Stimulated activated CD8-positive, alpha-beta memory T cell treated with anti-CD3 and anti-CD28 coated beads, Interleukin-15, amount 100 ng/mL, for 4 hours (primary cell): ENCODE measurements at places on chromosomes 3 and 15.

GRCh38 chr3:170572665-170573253 is 13.1 kb downstream of the SLC7A14 start:
- DNase-seq: no peak

DNA sequence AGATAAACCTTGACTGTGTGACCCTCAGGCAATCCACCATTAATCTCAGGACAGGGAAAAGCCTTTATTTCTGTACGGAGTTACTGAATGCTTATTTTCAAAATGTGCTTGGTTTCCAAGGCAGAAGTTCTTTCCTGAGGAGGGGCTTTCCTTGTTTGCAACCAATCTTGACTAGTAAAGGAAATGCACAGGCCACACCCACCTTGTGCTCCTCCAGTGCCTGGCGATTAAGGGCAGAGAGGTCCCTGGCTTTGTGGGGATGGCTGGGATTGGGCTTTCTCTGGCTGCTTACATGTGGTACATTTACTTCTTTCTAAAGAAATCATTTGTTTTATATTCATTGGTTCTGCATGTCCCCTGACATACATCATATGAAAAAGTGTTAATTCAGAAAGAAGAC is 47.8 kb downstream of the ZNF621 start:
- DNase-seq: no peak

- no peak for DNase-seq
Measured at GRCh38 chr3:106343811-106344210, 475.0 kb upstream of the CBLB start.

GRCh38 chr3:196431181-196432136 is 768 bp downstream of the UBXN7 start:
- peak; percentile 0 for DNase-seq

- no peak for DNase-seq
Measured at GRCh38 chr15:77042955-77043920, 27.7 kb downstream of the TSPAN3 start.

- no peak for DNase-seq
Measured at GRCh38 chr15:57732526-57733331, 26.2 kb downstream of the POLR2M start.

GRCh38 chr15:75034615-75035014 is 11.2 kb downstream of the PPCDC start:
- no peak for DNase-seq

- no peak for DNase-seq
Measured at GRCh38 chr15:90750186-90750585, 33.0 kb downstream of the BLM start.

- DNase-seq: no peak
Measured at GRCh38 chr3:136334209-136334608, 84.1 kb downstream of the PCCB start.

- DNase-seq: no peak
Measured at GRCh38 chr3:99808163-99808794, 9.4 kb upstream of the CMSS1 start.

- no peak for DNase-seq
Measured at GRCh38 chr3:178850450-178851190, 221.0 kb downstream of the ZMAT3 start.

- DNase-seq: no peak
Measured at GRCh38 chr15:40633178-40633577, 39.1 kb downstream of the KNL1 start.

DNA sequence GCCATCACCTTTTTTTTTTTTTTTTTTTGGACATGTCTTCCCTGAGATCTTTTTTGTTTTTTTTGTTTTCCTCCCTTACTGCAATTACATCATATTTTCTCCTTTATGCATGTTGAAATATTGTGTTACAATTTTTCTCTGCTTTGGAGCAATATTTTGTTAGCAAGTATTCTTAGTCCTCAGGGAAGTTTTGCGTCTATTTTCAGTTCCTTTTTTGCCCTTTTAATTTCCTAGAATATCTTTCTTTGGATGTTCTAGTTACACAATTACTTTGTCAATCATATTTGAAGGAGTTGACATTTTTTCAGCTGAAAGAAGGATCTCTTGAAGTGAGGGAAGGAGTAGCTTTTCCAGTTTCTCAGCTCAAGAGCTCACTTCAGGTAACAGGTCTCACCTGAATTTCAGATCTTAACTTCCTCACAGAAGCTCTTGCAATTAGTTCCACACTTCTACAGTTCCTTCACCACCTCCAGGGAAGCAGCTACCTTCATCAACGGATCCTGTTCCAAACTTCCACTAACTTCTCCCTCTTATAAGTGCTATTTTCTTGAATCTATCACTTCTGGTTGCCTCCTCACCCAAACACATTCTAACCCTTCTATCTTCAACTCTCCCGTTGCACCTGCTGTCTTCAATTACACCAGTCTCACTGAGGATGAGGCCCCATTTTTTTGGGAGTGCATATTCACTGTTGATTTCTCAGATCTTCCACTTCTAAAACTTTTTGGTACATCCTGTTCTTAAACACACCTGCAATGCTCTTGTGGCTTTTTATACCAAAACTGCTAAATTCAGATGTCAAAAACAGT is 57.8 kb upstream of the CPOX start:
- DNase-seq: no peak

GRCh38 chr15:50024281-50024680 is 94.8 kb downstream of the ATP8B4 start:
- no peak for DNase-seq

- DNase-seq: no peak
Measured at GRCh38 chr15:84731774-84732173, 15.8 kb upstream of the SEC11A start.

DNA sequence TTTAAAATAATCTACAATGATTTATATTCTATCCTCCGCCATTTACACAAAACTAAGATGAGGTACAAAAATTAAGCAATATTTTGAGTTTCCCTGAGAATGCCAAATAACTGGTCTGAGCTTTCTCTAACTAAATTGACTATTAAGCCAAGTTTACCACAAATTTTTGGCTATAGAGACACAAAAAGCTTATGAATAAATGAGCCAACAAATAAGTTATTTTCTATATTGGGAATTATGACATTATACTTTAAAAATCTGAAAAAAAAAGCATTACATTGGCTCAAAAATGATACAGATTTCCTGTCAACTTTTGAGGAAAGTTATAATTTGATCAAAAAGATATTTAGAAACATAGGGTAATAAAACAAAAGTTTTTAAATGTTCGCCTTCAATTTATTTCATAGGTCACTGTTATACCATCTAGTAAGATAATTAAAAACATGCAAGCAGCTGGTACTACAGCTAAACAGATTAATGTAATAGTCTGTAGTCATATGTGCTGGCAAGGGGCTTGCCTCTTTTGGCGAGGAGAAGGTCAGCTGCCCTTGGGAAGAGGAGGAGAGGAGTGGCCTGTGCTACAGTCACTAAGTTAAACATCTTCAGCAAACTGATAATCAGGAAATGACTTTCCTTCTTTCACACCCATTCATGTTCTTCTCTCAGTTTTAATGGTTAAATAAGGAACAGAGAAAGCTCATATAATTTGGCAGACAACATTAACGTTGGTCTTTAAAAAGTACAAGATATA is 318.5 kb downstream of the TBC1D5 start:
- DNase-seq: no peak

GRCh38 chr15:55461447-55461846 is 46.6 kb downstream of the DNAAF4 start:
- no peak for DNase-seq

DNA sequence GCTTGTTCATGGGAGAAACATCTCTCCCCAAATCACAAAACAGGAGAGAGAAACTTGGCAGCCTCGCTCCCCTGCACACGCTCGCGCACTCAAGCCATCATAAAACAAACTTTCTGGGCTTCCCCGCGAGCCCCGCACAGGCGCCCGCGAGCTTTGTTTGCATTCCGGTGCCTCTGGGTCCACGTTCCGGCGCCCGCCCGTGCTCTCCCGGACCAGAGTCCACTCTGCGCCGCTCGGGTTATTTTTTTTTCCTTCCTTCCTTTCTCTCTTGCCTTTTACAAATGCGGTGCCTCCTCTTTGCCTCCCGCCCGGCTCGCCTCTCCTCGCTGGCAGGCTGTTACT is 363 bp downstream of the MAGI1 start:
- DNase-seq: no peak

DNA sequence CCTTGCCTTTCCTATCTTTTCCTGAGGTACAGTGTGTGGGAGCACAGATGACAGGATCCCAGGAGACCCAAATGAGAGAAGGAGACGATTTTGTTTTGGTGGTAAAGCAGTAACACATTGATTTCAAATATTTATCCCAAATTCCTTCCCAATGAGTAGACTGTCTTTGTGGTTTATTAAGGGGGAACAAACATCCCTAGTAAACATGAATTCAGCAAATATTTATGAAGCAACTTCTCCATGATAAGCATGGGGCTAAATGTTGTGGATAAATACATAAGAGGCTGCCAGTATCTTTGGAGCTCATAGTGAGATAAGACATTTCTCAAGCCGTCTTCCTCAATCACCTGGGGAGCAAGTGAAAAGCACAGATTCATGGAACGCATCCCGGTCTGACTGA is 460.8 kb upstream of the CFAP20DC start:
- DNase-seq: no peak

- DNase-seq: no peak
Measured at GRCh38 chr3:19888428-19889152, 45.4 kb downstream of the EFHB start.

DNA sequence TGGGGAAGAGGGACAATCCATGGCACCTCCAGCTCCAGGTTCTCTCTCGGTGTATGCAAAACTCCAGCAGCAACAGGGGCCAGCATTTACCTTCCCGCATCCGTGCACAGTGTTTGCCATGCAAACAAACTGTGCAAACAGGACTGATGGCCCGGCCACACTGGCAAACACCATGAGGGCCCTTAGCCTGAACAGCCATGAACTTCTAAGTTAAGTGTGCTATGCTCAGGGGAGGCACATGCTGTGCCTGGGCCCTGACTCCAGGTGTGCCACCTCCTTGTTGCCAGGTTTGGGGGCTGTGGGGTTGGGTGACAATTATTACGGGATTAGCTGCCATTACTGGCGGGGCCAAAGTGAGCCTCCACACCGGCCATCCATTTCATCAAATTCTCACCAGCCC is 57.5 kb downstream of the CACNA2D2 start:
- DNase-seq: no peak

DNA sequence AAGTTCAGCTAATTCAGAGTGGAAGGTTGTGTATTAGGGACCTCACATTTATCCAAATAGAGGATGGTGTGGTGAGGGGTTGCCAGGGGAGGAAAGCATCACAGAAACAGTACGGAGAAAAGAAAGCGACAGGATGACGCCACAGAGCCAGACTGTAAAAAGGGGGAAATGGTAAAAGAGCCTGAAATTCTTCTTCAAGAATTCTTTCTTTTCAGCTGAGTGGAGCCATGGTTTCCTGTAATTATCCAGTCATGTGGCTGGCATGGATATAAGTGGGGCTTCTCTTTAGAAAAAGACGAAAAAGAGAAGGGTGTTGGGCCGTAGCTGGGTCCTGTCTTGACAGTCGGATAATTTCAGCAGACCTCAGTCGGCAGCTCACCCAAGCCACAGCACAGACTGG is 24.5 kb upstream of the PSMD6 start:
- no peak for DNase-seq

- no peak for DNase-seq
Measured at GRCh38 chr3:11953350-11953749, 50.8 kb upstream of the SYN2 start.

DNA sequence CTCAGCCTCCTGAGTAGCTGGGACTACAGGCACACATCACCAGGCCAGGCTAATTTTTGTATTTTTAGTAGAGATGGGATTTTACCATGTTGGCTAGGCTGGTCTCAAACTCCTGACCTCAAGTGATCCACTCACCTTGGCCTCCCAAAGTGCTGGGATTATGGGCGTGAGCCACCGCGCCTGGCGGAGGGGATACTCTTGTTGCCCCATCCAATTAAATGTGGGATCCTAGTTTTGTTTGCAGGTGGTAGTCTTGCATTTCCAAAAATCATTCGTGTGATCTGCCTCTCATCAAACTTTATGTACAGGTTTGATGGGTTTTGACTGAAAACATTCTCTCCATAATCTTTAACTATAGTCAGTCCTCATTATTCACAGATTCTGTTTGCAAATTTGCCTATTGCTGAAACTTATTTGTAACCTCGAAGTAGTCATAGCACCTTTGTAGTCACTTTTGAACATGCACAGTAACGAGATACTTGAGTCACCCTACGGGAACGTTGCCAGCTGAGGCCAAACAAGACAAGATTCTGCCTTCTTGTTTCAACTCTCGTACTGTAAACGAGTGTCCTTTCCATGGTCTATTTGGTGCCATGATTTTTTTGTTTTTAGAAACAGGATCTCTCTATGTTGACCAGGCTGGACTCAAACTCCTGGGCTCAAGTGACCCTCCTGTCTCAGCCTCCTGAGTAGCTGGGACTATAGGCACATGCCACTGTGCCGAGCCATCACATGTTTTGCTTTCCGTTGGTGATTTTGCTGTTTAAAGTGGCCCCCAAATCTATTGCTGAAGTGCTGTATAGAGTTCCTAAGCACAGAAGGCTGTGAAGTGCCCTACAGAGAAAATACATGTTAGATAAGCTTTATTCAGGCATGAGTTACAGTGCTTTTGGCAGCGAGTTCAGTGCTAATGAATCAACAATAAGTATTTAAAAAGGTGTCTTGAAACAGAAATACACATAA is 8.1 kb upstream of the MAPK6 start:
- DNase-seq: no peak

- DNase-seq: no peak
Measured at GRCh38 chr3:138946663-138947494, at the start of the genes FOXL2 and FOXL2NB. Gene FOXL2 (minus strand): TSS chr3:138947137. CDS start chr3:138946722, 415 bp downstream. Gene FOXL2NB (plus strand): TSS chr3:138947217. CDS start chr3:138947365, 148 bp downstream.

- DNase-seq: no peak
Measured at GRCh38 chr3:166279636-166280035, 442.4 kb upstream of the BCHE start.

DNA sequence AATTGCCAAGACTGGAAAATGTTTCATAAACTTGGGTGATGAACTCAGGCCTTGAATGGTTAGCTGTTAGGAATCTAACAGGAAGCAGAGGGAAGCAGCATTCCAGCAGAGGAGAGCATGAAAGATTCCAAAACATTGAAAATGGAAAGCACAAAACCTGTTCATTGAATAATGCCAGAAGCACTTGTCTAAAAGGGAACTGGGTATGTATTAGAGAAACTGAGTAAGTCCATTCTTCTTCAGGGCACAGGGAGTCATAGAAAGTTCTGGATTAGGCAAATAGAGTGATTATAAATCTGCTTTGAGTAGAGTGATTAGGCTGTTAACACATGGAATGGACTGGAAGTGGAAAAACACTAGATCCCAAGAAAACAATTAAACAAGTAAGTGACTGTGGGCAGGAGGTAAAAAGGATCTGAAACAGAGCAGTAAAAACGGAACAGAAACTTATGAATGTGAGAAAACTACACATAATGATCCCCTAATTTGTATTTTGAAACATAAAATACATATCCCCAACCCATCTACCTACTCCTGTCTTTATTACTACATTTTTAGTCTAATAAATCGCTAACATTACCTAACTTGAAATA is 343.4 kb downstream of the TBC1D5 start:
- DNase-seq: no peak

GRCh38 chr15:99310745-99311144 is 59.5 kb downstream of the LRRC28 start:
- DNase-seq: no peak
